Sigmoid colon (tissue), 7 donors: ENCODE measurements at places on chromosomes 1 and 21.

DNA sequence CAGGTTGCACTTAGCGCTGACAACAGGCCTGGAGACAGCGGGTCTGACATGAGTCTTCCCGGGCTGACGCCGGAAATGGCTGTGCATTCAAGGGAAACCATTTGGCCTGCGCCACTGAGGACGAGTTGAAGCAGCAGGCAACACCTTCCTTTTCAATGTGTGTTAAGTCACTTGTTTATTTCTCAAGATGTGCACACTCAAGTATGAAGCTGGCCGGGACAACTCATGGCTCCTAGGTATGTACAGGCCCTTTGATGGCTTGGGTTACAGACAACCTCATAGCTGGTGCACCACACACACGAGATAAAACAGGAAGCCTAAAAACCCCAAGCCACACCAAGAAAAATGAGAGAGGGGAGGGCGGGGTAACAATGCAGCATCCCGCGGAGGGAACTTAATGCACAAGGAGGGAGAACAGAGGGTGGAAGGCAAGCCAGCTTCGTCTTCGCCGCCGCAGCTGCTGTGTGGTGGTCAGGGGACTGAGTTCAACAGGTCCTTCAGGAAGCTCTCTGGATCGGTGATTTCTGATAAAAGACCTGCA, 118.0 kb upstream of the IFFO2 start:
- peaks cover 34% of the 10 kb centered on the region for H3K4me1 ChIP-seq
- H3K36me3 ChIP-seq, result peaks cover 70% of the 10 kb centered on the region
- no peaks in the 10 kb centered on the region for H3K27me3 ChIP-seq
- no peak for DNase-seq
- peak overlapping the region; percentile 48 for H3K27ac ChIP-seq

DNA sequence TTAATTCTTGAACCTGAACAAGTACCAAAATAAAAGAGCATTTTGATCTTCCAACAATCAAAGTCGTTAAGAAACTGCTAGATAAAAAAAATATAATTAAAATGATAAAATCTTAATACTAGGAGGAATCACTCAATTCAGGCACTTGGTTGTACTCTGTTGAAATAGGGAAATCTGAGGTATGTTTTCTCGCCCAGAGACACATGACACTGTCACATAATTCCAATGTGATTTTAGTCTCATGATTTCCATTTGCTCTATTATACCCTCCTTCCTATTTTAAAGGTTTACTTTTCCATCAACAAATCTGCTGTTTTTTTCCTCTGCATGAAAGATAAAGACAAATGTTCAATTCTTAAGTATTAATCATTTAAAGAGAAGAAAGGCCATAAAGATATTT, 97.6 kb downstream of the ZZZ3 start:
- no peak for DNase-seq
- no peak overlapping the region for H3K4me3 ChIP-seq
- H3K4me1 ChIP-seq, result no peaks in the 10 kb centered on the region
- H3K36me3 ChIP-seq, result no peaks in the 10 kb centered on the region
- H3K27ac ChIP-seq, result no peak overlapping the region
- H3K27me3 ChIP-seq, result no peaks in the 10 kb centered on the region

GRCh38 chr1:91891969-91892368, 6.0 kb upstream of the TGFBR3 start:
- H3K4me1 ChIP-seq, result no peaks in the 10 kb centered on the region
- no peak overlapping the region for H3K4me3 ChIP-seq
- no peaks in the 10 kb centered on the region for H3K27me3 ChIP-seq
- no peak overlapping the region for H3K27ac ChIP-seq

DNA sequence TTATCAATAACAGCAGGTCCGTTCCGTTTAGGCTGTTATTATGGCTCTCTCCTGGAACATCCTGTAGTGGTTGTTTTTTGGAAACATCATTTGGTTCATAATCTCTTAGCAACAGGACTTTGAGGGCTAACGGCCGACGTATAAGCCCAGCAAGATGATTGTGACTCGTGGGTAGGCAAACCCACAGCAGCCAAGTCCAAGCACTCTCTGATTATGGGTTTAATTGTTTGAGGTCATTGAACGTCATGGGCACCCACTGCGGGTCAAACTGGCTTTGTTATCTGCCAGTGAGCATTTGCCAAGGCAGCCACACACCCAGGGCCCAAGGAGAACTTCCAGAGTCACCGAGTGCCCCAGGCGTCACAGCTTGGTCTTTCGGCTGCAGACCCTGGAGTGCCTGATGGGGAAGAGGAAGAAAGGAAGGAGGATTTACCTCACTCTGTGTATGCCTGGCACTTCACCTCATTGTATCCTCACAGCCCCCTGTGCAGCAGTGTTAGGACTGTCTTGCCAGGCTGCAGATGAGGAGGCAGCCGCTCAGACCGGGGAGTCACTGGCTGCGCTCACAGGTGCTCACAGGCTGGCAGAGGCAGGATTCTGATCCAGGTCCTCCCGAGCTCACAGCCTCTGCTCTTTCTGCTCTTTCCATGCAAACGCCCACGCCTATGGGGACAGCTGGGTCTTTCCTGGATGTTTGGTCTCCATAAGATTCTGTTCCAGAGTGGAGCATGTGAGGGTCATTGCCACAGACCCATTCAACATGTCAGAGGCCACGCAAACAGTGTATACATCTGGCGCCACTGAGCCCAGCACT, 30.8 kb upstream of the EPS8L3 start:
- H3K4me1 ChIP-seq, result peaks cover 32% of the 10 kb centered on the region
- H3K4me3 ChIP-seq, result no peak overlapping the region
- H3K27ac ChIP-seq, result no peak overlapping the region
- DNase-seq, result no peak

- H3K27me3 ChIP-seq, result no peaks in the 10 kb centered on the region
- H3K36me3 ChIP-seq, result no peaks in the 10 kb centered on the region
- H3K4me1 ChIP-seq, result no peaks in the 10 kb centered on the region
- no peak overlapping the region for H3K4me3 ChIP-seq
- peak; percentile 34 for DNase-seq
These were observed 31.0 kb downstream of the ATP5PO start for GRCh38 chr21:33884376-33885171.

- H3K4me1 ChIP-seq, result no peaks in the 10 kb centered on the region
- H3K4me3 ChIP-seq, result no peak overlapping the region
- no peak overlapping the region for H3K27ac ChIP-seq
These were observed 95.0 kb downstream of the KCND3 start for GRCh38 chr1:111894497-111894896.

DNA sequence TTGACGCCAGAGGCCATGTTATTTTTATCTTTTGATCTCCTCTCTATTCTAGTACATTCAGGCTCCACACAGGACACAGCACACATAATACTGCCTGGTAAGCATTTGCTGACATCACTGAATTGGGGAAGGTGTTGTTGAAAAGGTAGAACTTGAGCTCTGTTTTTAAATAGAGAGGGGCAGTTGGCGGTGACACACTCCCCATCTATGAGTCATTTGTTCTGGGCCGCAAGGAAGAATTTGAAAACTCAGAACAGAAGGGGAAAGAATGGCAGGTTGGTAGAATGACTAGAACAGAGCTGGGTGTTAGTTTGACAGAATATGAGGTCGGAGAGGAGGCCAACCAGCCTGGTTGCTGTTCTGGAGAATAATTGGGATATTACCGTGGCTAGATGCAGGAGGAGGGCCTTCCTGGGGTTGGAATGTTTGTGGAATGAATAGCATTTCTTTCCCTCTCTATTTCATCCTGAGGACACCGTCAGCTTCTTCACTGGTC, 52.1 kb upstream of the ERRFI1 start:
- H3K36me3 ChIP-seq, result no peaks in the 10 kb centered on the region
- peak overlapping the region; percentile 90 for H3K27ac ChIP-seq
- H3K27me3 ChIP-seq, result no peaks in the 10 kb centered on the region
- no peak overlapping the region for H3K4me3 ChIP-seq
- no peak for DNase-seq
- H3K4me1 ChIP-seq, result peaks cover 31% of the 10 kb centered on the region

GRCh38 chr1:12035312-12035711, 16.0 kb downstream of the MIIP start:
- H3K27ac ChIP-seq, result no peak overlapping the region
- no peaks in the 10 kb centered on the region for H3K4me1 ChIP-seq
- no peak for DNase-seq
- H3K36me3 ChIP-seq, result no peaks in the 10 kb centered on the region
- H3K27me3 ChIP-seq, result no peaks in the 10 kb centered on the region

DNA sequence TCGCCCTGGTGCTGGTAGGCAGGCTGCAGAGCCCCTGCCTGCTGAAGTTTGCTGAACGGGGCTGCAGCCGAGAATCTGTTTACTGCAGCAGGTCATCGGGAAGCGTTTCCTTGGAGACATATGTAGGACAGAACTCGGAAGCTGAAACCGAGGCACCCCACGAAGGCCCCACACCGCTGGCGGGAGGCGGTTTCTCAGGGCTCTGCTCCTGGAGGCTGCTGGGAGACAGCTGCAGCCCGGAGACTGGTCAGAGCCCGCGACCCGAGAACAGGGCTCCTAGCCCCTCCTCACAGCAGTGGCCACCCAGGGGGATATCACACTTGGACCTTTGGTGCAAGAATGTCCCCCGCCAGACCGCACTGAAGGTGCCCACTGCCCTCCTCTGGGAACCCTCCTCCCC, 12.7 kb upstream of the PLCH2 start:
- H3K27ac ChIP-seq, result no peak overlapping the region
- H3K4me3 ChIP-seq, result no peak overlapping the region
- no peaks in the 10 kb centered on the region for H3K36me3 ChIP-seq
- no peaks in the 10 kb centered on the region for H3K4me1 ChIP-seq
- DNase-seq, result no peak
- peaks cover 64% of the 10 kb centered on the region for H3K27me3 ChIP-seq

DNA sequence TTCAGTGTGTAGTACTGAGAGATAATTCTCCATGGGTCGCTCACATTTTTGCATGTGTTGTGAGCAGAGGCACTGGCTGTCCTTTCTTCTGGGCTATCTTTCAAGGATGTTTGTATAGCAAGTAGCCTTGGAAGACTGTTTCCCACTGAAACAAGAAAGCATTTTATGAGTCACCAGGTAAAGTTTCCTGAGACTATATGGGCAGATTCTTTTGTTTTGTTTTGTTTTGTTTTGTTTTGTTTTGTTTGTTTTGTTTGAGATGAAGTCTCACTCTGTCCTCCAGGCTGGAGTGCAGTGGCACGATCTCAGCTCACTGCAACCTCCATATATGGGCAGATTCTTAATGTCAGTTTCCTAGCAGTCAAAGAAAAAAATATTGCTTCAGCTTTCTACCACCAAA, 912.6 kb downstream of the TTLL7 start:
- H3K36me3 ChIP-seq, result no peaks in the 10 kb centered on the region
- H3K27me3 ChIP-seq, result no peaks in the 10 kb centered on the region
- H3K4me3 ChIP-seq, result no peak overlapping the region

- no peak overlapping the region for H3K4me3 ChIP-seq
- H3K36me3 ChIP-seq, result no peaks in the 10 kb centered on the region
- no peak for DNase-seq
- no peak overlapping the region for H3K27ac ChIP-seq
- H3K27me3 ChIP-seq, result no peaks in the 10 kb centered on the region
These were observed 20.0 kb upstream of the BACE2 start for GRCh38 chr21:41147979-41148355.

- H3K36me3 ChIP-seq, result no peaks in the 10 kb centered on the region
- no peak overlapping the region for H3K4me3 ChIP-seq
- no peaks in the 10 kb centered on the region for H3K27me3 ChIP-seq
- DNase-seq, result no peak
- H3K4me1 ChIP-seq, result no peaks in the 10 kb centered on the region
These were observed 207.2 kb upstream of the C21orf91 start for GRCh38 chr21:18026359-18026758.

DNA sequence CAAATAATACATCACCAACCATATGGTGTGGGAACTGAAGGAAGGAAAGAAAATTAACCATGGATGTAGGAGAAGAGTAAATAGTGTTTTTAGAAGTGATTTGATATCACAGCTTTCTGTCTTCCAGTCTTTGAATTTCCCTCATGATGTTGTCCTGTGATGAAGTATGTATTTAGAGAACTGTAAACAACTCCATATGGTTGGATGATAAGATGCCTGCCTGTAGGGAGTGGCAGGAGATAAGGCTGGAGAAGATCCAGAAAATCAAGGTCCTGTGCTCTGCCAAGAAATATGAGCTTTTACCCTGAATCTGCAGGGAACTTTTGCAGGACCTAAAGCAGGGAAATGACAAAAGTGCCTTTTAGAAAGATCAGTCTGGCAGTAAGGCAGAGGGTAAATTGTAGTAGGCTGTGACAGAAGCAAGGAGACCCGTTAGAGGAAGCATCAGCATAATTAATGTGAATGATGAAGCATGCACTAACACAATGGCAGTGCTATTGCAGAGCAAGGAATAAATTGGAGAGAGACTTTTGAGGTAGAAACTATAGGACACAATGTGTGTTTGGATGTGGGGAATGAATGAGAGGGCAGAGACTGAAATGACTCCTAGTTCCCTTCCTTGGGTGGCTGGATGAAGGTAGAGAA, 21.9 kb downstream of the CEPT1 start:
- H3K36me3 ChIP-seq, result peaks cover 6% of the 10 kb centered on the region
- H3K4me3 ChIP-seq, result no peak overlapping the region
- no peak for DNase-seq
- no peak overlapping the region for H3K27ac ChIP-seq
- no peaks in the 10 kb centered on the region for H3K27me3 ChIP-seq

- no peaks in the 10 kb centered on the region for H3K4me1 ChIP-seq
- no peaks in the 10 kb centered on the region for H3K36me3 ChIP-seq
- no peak overlapping the region for H3K27ac ChIP-seq
- no peak overlapping the region for H3K4me3 ChIP-seq
- no peak for DNase-seq
- H3K27me3 ChIP-seq, result no peaks in the 10 kb centered on the region
These were observed 59.8 kb downstream of the KIRREL1 start for GRCh38 chr1:158053276-158053675.

DNA sequence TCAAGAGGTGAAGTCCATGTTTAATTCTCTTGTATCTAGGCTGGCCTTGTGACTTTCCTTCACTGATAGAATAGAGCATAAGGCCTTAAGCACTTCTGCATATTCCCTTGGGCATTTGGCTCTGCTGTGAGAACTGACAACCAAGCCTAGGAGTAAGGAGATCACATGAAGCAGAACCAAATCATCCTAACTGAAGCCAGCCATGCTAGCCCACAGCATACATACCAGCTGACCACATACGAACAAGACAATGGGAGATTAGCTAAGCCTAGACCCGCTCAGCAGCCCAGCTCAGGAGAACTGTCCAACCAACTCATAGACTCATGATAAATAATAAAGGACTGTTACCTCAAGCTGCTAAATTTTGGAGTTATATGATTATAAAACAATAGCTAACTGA, 114.6 kb upstream of the NEK7 start:
- DNase-seq, result no peak
- H3K27me3 ChIP-seq, result no peaks in the 10 kb centered on the region
- H3K4me3 ChIP-seq, result no peak overlapping the region
- no peak overlapping the region for H3K27ac ChIP-seq
- no peaks in the 10 kb centered on the region for H3K4me1 ChIP-seq

DNA sequence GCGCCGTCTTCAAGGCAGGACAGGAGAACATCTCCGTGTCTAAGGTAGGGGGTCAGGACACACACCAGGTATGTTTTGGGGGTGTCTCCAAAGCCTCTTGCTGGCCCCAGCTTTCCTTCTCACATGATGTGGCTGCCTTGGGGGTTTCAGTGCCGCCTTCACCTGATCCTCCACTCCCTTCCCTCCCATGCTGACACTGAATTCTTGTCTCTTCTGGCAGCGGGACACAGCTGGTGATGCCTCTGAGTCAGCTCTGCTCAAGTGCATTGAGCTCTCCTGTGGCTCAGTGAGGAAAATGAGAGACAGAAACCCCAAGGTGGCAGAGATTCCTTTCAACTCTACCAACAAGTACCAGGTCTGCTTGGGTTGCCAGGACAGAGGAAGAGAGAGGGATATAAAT, 13.5 kb downstream of the ATP1A2 start:
- peak overlapping the region; percentile 53 for H3K27ac ChIP-seq
- no peaks in the 10 kb centered on the region for H3K4me1 ChIP-seq
- H3K4me3 ChIP-seq, result no peak overlapping the region
- DNase-seq, result peak; percentile 33
- no peaks in the 10 kb centered on the region for H3K27me3 ChIP-seq
- H3K36me3 ChIP-seq, result peaks cover 40% of the 10 kb centered on the region
